ENCODE measurements at places on chromosomes 2 and 18.
A peak's percentile ranks its signal among the peaks of the same experiment; 100 is the strongest.

- no peak for DNase-seq
Measured at GRCh38 chr2:215374002-215374401, 61.9 kb downstream of the FN1 start.

- no peak for DNase-seq
Measured at GRCh38 chr2:9178904-9179571, 27.6 kb upstream of the ASAP2 start.

GRCh38 chr2:68776124-68776523, 41.5 kb downstream of the ARHGAP25 start:
- no peak for DNase-seq

DNA sequence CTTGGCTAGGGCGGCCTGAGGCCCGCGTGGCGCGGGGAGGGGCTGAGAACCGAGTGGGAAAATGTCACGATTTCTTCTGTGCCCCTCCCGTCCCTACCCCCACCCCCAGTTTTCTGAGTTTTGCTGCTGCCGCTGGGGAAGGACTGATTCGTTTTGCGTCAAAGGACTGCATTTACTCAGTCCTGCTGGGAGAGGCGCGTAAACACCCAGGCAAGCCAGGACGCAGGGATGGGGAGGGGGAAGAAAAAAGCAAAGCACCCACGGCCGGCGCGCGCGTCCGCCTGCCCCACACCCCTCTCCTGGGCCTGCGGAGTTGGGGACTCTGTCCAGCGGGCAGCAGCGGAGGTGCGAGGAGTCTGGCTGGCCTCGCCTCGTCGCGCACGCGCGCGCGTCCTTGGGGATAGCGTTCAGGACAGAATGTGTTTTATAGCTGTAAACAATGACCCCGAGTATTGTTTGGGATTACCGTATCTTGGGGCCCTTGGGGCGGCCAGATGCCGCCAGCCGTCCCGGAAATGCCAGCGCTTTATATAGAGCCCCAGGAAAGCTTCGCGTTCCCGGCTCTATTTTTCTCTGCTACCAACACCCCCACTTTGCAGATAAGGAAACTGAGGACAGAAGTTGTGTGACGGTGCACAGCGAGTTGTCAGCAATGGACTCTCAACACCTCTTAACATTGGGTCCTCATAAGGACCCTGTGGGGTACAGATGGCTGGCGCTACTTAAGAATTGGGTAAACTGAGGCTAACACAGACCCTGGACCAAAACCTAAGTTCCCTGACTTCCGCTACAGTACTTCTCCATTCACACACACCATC, 1.7 kb upstream of the FOSL2 start:
- peak; percentile 79 for DNase-seq

GRCh38 chr2:168534926-168535325, 78.9 kb downstream of the CERS6 start:
- DNase-seq = peak; percentile 58

DNA sequence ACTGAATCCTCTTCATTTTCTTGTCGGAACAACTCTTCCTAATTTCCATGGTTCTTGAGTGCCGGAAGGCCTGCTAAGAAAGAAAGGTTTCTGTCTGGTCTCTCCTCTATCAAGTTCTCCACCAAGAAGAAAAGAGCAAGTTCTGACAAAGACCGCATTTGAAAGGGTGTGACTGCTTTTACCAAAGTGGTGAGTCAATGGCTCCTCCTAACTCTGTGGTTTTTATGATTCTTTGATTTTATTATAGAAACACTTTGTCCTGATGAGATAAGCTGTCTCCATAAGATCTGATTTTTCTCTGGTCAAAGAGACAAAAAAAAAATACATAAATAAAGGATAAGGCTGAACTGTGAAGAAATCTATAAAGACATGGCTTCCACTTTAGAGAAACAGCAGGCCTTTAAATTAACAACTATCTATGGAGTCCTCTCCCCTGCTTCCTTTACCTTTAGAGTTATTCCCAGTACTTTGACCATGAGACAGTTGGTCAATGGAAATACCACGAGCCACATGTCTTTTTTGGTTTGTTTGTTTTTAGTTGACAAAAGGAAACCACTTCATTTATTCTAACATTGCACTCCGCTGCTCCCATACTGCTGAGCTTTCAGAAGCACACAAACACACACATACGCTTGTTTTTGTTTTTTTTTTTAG, 67.7 kb downstream of the REL start:
- DNase-seq = no peak

DNA sequence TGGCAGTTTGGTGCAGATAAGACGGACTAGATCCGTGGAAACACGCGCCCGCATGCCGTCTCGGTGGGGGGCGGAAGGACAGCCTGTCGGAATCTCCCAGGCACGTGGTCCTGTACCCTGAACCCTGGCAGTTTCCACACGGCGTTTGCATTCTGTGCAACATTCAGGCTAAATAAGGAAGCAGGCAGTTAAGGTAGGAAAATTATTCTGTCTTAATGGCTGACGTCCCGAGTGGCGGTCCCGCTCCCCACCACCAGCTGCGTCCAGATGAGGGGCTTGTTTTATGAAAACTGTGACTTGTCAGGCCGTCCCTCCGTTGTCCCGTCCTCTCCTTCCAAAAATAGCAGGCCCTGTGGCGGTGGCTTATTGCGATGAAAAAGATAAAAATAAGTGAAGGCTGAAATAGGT, 120.2 kb downstream of the NFATC1 start:
- DNase-seq = peak; percentile 25

DNA sequence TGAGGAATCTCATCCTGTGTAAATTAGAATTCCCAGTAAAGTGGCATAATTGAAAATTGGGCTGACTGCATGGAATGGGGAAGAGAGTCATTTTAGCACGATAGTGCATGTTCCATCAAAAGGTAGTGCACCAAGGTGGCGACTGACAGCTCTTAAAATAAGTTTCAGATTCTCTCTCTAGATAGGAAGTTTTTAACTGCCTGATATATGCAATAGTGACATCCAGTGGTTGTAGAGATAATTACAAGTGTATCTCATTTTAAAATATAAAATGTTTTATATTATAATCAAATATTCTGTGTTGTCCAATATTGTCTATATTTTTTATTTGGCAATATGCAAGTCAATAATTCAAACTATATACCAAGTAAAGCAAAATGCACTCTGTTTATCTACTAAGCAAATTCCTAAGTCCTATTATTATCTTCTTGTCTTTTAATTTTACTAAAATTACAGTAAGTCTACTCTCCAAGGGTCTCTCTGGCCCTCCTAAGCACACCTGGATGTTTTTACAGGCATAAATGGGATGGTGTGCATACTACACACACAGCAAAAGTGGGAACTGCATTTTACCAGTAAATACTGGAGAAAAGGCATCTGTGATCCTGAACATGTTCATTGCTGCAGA, 397.7 kb upstream of the HNRNPA3 start:
- no peak for DNase-seq

DNA sequence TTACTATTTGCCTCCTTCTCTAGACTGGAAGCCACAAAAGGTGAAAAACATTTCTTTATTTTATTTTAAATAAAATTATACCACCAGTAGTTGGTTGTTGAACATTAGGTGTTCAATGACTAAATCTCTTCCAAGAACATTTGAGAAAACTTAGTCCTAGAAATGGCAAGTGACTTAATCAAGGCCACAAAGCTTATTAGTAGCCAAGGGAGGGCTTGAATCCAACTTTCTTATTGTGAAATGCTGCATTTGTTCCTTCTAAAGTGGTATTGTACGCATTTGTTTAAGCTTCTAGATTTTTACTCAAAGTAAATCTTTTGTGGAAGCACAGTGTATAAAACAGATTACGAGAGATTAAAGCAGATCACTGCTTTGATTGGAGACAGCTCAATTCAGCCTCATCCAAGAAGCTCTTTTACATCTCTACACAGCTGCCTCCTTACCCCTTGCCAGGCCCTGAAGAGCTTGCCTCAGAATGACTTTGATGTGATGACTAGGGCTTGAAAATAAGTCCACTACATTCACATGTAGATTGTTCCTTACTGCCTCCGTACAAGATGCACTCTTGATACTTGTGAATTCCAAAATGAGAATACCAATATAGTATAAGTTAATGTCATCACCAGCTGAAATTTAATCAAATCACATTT, 244.8 kb downstream of the XIRP2 start:
- no peak for DNase-seq

DNA sequence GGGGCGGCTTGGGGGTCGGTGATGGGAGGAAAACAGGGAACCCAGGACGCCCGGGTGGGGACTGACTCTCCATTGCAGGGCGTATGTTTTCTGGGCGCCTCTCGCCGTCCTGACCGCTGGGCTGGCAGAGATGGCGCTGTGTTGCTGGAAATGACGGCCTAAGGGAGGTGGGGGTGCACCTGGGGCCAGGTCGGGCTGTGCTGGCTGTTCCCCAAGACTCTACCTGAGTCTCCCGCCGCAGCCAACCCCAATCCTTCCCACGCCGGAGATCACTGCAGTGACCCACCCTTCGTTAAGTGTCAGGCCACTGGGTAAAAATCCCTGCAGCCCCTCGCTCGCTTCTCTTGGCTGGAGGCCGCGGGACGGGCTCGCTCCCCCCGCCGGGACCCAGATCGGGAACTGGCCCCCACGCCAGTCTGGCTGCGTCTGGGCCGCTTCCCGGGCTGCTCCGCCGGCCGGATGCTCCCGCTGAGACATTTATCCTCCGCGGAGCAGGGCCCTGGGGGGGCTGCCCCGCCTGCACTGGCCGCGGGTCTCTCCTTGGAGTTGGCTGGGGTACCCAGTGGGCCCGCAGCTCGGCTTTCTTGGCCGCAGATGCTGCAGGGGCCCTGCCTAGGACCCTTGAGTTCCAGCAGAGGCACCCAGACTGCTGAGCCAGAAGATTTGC, 7.8 kb upstream of the ARMC9 start:
- peak; percentile 76 for DNase-seq

GRCh38 chr2:95312543-95313201, 15.5 kb downstream of the KCNIP3 start:
- no peak for DNase-seq

DNA sequence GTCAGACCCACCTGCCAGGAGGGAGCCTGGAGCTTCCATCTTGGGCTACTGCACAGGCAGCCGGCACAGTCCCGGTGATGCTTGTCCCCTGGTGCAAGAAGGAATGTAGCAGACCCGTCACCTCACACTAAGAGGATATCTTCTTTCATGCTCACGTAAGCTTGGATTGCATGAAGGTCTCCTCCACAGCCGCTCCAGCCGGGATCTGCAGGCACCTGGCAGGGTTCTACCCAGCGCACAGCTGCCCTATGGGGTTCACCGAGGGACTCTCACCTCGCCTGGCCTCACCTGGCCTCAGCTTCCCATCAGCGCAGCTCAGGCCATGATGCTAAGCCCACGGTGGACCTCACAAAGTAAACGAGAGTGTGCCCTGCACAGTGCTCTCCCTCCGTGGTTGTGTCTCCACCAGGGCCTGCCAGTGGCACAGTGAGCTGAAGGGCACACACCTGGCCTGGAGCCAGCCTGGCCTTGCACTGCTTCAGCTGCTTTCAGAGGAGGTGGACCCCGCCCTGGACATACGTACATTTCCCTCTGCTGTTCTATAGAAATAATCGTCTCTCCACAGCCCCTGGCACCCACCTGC, 239.1 kb downstream of the SEPTIN10 start:
- DNase-seq = peak; percentile 28

- no peak for DNase-seq
Measured at GRCh38 chr2:112967023-112967422, 10.8 kb upstream of the IL36G start.

GRCh38 chr2:151947813-151948165, 119.6 kb upstream of the ARL5A start:
- no peak for DNase-seq

DNA sequence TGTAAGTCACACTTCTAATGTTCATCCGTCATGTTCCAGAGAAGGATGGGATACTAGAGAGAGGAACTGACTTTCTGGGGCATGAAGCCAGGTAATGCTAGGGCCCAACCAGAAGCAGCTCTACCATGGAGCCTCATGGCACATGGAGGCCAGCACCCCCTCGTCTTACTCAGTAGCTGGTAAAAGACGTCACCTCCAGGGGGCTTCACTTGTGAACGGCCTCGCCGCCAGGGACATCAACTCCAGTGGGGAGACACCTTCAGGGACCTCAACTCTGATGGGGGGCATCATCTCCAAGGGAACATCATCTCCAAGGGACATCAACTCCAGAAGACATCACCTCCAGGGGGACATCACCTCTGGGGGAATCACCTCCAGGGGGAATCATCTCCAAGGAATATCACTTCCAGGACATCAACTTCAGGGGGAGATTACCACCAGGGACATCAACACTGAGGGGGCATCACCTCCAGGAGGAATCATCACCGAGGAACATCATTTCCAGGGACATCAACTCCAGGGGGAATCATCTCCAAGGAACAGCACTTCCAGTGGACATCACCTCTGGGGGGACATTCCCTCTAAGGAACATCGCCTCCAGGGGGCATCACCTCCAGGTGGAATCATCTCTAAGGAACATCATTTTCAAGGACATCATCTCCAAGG, 168.4 kb downstream of the NDUFA10 start:
- no peak for DNase-seq

- DNase-seq = no peak
Measured at GRCh38 chr2:219643084-219643473, 15.6 kb downstream of the SLC4A3 start.

DNA sequence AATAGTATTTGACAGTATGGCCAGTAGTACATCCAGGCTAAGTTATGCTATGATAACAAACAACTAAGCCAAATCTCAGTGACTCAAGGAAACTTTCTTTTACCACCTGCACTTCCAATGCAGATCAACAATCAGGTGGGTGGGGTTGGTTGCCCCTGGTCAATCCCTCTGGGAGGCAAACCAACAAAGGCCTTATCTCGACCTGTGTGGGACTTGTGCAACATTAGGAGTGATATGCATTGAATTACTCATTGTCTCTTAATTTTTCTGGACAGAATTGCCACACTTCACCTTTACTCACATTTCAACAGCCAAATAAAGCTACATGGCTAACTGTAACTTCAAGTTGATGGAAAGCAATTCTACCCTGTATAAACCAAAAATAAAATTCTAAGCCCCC, 1049.3 kb upstream of the CDH2 start:
- DNase-seq = no peak

DNA sequence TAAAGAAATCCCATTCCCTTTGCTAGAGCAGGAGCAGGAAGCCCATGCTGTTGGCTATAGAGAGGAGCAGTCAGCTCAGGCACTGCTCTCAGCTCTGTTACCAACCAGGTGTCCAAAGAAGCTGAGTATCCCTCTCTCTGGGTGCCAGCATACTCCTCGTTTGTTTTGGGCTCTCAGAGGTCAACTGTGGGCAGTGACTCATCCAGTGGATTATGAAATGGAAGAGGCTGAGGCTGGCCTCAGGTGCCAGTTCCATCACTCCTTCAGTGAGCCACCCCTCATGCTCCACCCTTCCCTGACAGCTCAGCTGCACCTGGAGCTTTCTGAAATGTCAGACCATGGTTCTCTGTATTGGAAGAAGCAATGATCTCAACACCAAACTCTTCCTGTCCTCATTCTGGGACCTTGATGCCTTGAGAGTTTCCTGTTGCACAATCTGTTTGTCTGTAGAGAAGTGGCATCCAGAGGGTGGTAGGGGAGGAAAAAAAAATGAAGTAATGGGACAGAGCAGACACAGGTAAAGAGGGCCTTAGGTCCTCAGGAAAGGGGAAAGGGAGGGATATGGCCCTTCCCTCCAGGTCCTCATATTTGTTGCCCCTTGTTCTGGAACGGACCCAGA, 31.2 kb upstream of the EN1 start:
- no peak for DNase-seq

GRCh38 chr18:13120255-13120654, 98.3 kb upstream of the LDLRAD4 start:
- no peak for DNase-seq
